ENCODE measurements at places on chromosomes 16 and 17.

DNA sequence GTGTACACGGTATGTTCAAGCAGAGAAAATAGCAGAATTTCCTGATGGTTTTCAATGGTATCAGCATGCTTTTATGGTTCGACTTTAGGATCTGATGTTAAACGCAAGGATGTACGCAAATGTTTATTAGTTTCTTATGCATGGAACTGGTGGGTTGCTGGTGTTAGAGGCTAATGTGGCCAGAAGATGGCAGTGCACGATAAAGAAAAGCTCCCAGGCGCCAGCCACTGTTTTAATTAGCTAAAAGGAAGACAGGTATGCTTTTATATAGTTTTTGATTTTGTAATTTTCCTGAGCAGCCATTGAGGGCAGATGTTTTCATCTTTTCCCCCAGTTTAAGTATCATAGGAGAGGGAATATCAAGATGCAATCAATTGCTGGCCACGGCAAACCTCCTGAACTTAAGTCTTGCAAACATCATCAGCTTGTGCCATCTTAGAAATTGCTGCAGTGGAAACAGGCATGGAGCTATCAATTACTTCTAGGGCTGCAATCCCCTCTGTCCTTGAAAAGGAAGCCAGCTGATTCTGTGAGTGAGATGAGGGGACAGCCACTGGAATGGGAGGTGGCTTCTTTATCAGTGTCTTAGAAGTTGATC, 648.5 kb upstream of the RBFOX1 start:
- DNase-seq: peak; percentile 24

- no peak for DNase-seq
Measured at GRCh38 chr17:82168568-82168967, 44.1 kb downstream of the CCDC57 start.

- DNase-seq: peak; percentile 11
Measured at GRCh38 chr17:79028496-79029326, 4.7 kb downstream of the C1QTNF1 start.

DNA sequence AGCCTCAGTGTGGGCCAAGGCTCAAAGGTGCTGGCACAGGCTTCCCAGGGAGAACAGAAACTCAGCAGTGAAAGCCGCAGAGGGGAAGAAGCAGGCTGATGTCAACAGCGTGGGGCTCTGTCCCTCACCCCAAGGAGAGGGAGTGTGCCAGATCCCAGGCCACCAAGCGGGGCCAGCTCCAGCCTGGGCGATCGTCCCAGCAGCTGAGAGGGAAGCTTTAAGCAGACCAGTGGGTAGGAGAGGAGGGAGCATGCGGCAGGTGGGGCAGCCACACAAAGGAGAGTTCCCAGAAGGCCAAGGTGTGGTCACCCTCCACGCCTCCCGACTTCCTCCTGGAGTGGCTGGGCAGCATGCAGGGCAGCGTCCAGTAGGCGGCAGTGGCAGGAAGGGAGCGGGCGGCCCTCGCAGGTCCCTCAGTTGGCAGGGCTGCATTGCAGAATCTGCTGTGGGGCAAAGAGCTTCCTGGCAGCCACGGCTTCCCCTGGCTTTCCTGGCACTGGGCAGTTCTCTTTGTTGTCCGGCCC, 6.0 kb downstream of the SYNGR2 start:
- no peak for DNase-seq

- peak; percentile 98 for DNase-seq
Measured at GRCh38 chr16:16042076-16042475, 92.7 kb downstream of the ABCC1 start.

DNA sequence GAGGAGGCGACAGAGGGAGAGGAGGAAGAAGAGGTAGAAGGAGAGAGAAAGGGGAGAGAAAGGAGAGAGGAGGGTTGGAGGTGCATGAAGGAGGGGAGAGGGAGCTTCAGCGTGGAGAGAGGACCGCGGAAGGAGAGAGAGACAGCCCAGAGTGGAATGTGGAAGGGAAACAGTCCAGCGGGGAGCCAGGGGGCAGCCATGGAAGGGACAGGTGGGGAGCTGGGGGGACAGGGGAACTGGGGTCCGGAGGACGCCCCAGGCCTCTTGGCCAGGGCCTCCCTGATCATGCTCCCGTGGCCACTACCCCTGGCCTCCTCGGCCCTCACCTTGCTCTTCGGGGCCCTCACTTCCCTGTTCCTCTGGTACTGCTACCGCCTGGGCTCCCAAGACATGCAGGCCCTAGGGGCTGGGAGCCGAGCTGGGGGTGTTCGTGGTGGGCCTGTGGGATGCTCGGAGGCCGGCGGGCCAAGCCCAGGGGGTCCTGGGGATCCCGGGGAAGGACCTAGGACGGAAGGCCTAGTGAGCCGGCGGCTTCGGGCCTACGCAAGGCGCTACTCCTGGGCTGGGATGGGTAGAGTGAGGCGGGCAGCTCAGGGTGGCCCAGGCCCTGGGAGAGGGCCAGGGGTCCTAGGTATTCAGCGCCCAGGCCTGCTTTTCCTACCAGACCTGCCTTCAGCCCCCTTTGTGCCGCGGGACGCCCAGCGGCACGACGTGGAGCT, 759 bp downstream of the ASPHD1 start:
- no peak for DNase-seq

DNA sequence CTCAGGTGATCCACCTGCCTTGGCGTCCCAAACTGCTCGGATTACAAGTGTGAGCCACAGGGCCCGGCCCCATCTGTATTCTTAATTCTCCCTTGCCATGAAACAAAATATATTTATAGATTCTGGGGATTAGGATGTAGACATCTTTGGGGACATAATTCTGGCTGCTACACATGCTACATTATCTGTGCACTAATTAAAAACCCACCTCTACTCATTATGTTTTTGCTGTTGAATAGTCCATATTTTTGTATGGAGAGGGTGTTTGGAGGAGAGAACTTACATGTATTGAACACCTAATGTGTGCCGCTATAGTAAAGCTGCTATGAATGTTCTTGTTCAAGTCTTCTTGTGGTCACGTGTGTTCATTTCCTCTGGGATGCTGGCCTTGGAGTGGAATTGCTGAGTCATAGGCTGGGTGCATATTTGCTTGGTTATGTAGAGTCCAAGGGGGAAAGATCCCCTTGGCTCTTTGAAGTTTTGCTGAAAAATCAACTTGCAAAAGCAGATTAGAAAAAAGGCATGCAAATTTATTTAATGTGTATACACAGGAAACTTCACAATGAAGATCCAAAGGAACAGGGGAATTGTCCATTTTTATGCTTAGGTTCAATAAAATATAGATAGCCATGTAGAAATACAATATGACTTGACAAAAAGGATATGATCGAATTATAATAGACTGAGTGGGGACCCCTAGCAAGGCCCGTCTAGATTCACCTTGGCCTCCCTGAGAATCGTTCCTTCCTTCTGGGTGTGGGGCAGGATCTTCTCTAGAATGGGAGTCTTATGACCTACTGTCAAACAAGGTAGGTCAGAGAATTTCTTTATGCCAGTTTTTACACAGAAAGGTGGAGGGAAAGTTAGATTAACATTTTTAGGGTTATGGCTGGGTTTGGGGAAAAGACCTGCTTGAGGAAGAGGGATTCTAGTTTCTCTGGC, 42.1 kb upstream of the GPRC5B start:
- no peak for DNase-seq

DNA sequence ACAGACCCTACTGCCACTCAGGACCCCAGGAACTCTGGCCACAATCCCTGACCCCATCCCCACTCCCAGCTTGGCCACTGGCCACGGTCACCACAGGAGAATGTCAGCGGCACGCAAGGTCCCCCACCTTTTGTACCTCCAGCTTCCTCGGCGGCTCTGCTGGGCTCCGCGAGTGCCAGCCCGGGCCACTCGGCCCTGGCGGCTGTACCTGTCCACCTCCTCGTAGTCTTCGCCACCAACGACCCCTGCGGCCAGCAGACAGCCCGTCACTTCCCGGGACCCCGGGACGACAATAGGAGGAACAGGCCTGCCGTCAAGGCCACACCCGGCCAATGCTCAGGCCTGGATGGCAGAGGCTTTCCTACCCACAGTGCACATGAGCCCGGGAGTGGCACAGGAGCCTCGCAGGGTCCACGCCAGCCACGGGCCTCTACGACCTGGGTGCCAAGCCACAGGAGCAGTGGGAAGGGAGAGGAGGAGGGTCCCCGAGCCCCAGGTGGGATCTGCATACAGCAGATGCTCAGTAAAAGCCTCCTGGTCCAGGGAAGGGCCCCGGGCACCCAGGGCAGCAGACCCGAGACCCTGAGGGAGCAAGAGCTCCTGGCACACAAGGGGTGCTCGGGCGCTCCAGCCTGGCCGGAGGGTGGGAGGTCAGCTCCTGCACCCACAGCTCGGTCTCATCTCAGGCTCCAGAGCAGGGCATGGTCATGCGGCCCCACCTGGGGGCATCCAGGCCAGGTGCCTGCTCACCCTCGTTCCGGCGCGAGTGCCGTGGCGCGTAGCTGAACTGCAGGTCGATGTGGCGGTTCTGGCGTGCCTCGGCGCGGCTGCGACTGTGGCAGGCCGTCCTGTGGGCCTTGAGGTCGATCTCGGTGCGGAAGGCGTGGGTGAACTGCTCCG, 7.9 kb downstream of the ZNF598 start:
- DNase-seq: no peak

DNA sequence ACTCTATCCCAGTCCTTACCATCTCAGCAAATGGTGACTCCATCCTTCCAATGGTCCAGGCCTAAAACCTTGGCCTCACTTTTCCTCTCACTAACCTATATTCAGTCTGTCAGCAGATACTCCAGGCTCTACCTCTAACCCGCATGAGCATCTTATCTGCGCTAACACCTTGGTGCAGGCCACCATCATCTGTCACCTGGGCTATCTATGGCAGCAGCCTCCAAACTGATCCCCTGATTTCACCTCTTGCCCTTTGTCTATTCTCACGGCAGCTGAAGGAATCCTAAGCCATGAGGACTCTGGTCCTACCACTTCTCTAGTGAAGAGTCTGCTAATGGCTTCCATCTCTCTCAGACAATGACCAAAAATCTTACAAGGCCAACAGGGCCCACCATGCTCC, 57.9 kb upstream of the CCL1 start:
- DNase-seq: no peak

GRCh38 chr16:9099131-9099625, 7.7 kb downstream of the HAPSTR1 start:
- no peak for DNase-seq

DNA sequence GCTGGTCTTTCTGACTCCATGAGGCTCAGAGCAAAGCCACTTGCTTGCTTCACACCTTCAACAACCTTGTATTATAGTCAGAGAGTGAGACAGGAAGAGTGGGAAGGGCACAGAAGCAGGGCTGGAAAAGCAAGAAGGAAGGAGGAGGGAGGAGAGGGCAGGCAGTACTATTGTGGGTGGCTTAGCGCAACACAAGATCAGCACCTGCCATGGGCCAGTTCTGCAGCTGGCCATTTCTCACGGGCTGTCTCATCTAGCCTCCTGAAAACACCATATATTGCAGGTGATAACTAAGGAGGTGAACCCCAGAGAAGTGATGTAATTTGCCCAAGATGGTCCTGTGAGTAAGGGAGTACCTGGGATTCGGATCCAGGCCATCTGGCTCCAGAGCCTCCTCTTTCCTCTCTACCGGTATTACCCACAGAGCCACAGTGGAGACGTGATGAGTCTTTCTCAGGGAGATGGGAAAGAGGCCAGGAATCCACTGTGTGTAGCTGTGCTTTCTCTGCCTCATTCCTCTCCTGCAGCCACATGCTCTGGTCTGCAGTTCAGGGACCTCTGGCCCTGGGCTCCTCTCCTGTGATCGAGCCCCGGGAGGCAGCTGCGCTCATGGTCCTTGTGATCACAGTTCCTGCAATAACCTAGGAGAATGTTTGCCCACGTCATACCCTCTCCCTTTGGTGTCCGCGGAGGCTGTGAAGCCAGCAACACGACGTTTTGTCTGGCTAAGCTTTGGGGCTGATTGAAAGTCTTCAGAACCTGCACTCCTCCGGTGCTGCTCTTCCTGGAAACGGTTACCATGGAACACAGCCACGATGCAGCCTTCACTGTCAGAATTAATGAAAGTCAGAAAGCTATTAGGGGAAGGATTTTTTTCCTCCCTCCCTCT, 178.1 kb upstream of the CCL2 start:
- DNase-seq: no peak

GRCh38 chr17:77372444-77373298, 231.9 kb downstream of the SEC14L1 start:
- peak; percentile 70 for DNase-seq

- no peak for DNase-seq
Measured at GRCh38 chr16:3948378-3948995, 68.0 kb upstream of the CREBBP start.

- DNase-seq: no peak
Measured at GRCh38 chr17:73308017-73308823, 3.6 kb downstream of the CDC42EP4 start.

GRCh38 chr17:11221196-11221595, 19.8 kb upstream of the SHISA6 start:
- DNase-seq: no peak

DNA sequence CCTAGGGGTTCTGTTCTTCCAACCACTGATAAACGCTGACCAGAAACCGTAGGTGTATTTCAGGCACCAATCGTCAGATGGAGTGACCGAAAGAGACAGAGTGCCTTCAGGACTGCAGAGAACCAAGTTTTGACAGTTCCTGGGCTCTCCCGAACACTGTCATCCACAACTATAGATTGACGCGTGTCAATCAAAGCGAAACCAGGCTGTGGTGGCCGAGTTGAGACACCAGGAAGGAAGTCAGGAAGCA, 11.9 kb upstream of the AURKB start:
- DNase-seq: peak; percentile 89

- DNase-seq: peak; percentile 11
Measured at GRCh38 chr16:83967091-83967490, 953 bp upstream of the NECAB2 start.

- no peak for DNase-seq
Measured at GRCh38 chr17:80777274-80777673, 214.4 kb upstream of the CHMP6 start.

- DNase-seq: no peak
Measured at GRCh38 chr16:20347666-20348364, 4.7 kb downstream of the UMOD start.

DNA sequence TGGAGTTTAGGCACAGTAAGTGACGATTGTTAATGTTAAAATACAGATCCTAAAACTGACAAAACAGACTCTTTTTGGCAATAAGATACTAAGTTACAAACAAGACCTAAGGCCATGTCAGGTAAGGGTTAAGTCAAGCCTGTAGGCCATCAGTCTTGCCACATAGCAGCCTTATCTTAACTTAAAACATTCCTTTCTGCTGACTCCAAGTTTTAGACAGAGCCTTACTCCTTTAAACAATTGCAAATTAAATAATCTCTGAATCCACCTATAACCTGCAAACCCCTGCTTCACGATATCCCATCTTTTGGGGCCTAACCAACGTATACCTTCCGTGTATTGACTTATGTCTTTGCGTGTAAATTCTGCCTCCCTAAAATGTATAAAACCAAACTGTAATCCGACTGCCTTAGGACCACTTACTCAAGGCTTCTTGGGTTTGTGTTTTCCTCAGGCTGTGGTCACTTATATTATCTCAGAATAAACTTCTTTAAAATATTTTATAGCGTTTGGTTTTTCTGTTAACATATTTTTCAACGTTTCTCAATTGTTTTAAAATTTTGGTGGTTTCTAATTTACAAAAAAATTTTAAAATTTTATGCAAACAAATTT, 64.4 kb downstream of the EFCAB5 start:
- no peak for DNase-seq

DNA sequence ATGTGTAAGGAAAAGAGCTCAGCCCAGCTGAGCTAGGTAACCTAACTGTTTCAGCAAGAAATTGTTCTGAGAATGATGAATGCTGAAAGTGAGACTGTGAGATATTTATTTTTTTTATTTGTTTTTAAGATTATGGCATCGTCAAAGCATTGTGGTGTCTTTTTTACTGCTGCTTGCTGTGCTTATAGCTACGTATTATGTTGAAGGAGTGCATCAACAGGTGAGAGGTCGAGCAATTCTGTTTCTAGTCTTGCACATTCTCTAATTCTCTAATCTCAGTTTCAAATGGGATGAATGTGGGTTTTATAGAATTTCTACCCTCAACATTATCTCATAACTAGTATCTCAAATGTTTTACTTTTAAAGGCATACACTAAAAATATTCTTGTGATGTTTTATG, 29.9 kb downstream of the VMP1 start:
- no peak for DNase-seq
